ENCODE measurements at places on chromosomes 2 and 18.
A peak's percentile ranks its signal among the peaks of the same experiment; 100 is the strongest.

GRCh38 chr2:55119711-55120487 is 69.6 kb upstream of the RTN4 start:
- DNase-seq = peak; percentile 66

DNA sequence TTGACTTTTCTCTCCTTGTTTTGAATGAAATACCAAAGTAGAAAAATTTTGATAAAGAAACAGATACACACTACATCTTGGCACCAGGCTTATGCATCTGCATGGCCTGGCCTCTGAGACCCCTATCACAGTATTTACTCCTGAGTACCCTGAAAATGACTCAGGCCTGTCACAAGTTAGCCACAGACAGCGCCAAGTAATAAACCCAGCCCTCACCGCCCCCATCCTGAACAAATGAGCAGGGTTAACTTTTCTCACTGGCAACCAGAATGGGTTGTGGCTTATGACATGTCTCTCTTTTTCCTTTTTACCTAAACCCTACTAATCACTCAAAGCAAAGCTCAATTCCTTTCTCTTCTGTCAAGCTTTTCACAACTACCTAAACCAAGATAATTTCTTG is 35.3 kb downstream of the SPRED2 start:
- no peak for DNase-seq

GRCh38 chr2:54385271-54385670 is 70.9 kb upstream of the SPTBN1 start:
- DNase-seq = no peak

- no peak for DNase-seq
Observed at GRCh38 chr2:197464175-197464574, 10.8 kb downstream of the COQ10B start.

Measured in muscle of back (tissue), 13 donors.